Femur (tissue), 1 donor: ENCODE measurements at places on chromosomes 1 and 21.
A peak's percentile ranks its signal among the peaks of the same experiment; 100 is the strongest.

DNA sequence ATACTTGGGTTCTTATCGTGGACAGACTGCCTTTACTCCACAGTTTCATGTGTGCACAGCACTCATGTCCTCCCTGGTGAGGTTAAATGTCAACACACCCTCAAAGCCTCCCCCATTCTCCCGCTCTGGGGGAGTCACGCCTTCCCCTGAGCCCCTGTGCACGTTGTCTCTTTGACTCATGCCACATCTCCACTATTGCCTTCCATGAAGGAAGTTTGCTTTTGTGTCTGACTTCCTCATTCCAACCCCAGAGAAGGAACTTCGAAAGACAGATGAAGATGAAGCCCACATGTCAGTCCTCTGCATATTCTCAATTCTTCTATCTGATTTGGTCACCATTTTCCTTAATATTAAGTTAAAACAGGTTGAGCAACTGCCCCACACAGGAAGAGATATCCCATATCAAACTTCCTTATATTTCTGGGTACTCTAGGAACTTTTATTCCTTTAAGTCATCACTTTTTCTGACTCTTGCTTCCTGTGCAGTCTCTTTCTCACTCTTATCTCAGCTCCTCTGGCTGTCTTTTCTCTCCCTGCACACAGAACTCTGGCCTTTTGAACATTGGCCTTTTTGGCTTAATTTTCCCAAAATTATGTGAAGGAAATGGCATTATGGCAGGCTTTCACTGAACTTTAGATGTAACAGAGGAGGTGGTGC lies 41.5 kb downstream of the C4BPA start:
- no peak for DNase-seq

DNA sequence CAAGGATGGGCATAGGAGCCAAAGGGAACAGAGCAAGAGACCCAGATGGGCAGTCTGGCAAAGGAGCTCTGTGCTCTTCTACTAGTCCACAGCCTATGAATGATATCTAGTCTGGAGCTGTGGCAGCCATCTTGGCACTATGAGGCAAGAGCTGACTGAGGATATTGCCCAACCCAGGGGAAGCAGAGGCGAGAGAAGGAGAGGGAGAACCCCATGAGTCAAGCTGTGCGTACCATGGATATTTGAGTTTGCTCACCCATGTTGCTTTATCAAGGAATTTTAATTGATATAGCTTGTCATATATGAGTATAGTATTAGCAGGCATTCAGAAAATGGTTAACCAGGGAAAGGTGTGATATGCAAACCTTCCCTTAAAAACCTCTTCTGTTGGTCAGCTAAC lies 420.9 kb downstream of the PRDM2 start:
- DNase-seq: no peak

- peak; percentile 56 for DNase-seq
Observed at GRCh38 chr1:93565496-93566206, 116.0 kb downstream of the BCAR3 start.

GRCh38 chr1:154972517-154973343 lies 1.8 kb upstream of the CKS1B start:
- peak; percentile 86 for DNase-seq

DNA sequence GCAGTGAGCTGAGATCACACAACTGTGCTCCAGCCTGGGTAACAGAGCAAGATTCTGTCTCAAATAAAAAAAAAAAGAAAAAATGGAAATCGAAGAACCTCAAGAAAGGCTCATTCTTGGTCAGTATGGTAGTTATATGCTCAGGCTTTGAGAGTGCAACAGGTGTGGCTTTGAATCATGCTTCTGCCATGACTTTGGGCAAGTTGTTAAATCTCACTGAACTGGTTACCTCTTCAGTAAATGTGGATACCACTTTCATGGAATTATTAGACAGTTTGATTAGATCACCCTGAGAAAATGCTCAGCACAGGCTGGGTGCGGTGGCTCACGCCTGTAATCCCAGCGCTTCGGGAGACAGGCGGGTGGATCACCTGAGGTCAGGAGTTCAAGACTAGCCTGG lies 12.8 kb downstream of the TRNAU1AP start:
- DNase-seq: no peak

DNA sequence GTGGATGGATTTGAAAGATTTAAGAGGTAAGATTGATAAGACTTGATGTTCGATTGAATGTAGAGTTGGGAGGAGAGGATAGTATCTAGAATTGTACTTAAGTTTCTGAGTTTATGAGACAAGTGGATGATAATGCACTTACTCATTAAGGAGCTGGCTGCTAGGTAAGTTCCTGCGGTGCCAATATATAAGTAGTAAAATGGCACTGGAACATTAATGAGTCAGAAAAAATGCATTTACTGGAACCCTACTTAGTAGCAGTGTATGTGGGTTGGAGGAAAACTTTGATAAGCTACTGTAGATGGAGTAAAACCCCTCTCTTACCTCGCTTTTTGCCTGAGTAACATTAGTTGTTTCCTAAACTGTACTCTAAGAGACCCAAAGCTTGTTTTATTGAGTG lies 68.2 kb downstream of the ZFYVE9 start:
- DNase-seq: no peak

DNA sequence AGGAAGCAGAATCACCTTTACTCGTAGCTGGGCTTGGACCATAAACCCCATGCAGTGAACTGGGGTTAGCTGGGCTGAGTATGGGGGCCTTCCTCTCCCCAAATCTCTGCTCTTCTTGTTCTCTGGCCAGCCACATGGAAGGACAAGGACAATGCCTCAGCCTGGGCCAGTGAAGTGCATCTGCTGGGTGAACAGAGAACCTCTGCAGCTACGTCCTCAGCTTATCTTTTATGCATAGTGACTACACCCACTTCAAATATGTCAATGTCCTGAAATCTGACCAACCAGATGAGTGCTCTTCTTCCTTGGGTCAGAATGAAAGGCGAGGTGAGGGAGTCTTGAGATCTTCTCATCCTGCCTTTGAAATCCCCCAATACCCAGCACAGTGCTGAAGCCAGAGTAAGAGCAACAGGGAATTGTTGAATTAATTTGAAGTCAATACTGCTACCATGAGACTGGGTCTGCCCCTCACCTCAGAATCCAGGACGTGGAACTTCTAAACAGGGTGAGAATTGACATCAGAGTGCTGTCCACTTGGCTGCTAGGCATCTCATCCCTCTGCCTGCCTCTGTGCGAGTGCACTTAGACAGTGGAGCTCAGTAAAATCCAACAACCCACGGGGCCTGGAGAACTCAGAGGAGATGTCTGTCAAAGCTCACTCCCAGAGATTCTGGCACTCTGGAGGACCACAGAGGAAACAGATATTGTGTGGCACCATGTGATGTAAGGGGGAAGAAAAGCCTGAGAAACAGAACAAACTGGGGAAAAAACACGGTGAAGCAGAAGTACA lies 99.0 kb downstream of the IER5 start:
- no peak for DNase-seq

GRCh38 chr21:42818328-42818749 lies 61.0 kb downstream of the WDR4 start:
- peak; percentile 63 for DNase-seq

GRCh38 chr1:9867408-9868243 lies 42.4 kb downstream of the CTNNBIP1 start:
- peak; percentile 88 for DNase-seq

DNA sequence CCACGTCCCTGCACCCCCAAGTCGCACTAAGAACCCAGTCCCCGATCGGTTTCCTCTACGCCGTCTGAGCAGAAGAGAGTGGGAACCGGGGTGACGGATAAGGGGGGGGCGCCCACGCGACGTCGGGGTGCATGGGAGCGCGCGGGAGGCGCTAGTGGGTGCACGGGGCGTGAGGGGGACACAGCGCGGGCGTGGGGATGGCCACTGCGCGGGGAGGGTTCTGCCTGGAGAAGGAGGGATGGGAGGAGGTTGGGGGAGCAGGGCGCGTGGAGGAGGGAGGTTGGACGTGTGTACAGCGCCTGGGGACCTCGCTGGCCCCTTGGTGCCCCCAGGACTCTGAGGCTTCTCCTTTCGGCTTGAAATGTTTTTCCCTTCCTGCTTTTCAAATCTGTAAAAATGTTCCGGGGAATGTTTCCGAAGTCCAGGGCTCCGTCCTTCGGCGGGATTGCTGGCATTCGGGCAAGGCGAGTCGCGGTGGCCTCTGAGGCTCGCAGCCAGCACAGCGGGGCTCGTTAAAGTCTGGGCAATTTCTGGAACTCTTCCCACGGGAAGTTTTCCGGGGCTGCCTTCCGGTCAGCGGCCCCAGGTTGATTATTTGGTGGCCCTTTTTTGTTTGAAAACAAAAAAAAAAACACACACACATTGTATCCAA lies 13.1 kb downstream of the RNF220 start:
- DNase-seq: no peak

DNA sequence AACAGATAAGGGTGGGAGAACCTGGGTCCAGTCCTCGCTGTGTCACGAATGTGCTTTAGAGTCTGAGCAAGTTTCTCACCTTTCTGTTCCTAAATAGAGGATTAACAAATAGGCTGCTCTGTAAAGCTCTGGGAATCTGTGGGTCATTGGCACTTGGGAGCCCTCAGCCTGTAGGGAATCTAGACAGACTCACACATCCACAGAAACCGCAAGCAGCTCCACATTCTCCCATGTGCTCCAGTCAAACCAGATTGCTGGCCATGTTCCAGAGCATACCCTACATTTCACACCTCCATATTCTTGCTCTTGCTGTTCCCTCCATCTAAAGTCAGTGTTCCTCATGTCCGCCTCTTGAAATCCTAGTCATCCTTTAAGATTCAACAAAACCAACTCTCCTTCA lies 7.8 kb upstream of the AHCYL1 start:
- DNase-seq: no peak

DNA sequence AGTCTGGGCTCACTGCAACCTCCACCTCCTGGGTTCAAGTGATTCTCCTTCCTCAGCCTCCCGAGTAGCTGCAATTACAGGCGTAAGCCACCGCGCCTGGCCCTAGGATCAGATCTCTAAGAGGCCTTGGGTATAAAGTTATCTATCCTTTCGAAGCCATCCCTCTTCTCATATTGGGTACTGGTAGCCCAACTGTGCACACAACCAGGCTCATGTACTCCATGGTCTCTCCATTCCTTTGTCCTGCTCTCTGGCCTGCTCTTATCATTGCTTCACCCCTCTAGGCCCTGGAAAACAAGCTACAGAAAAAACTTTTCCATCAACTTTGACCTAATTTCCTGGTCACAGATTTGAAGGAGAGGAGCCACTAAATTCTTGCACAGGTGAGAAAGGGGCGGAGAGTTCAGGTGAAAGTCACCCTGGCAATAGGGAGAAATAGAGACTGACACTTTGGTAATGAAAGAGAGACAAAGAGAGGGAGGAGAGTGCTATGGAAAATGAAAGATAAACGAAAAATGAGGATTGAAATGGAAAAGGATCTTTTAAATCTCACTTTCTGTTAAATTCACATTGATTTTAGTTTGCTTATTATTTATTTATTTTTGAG lies 6.0 kb downstream of the TXNIP start:
- DNase-seq: no peak

DNA sequence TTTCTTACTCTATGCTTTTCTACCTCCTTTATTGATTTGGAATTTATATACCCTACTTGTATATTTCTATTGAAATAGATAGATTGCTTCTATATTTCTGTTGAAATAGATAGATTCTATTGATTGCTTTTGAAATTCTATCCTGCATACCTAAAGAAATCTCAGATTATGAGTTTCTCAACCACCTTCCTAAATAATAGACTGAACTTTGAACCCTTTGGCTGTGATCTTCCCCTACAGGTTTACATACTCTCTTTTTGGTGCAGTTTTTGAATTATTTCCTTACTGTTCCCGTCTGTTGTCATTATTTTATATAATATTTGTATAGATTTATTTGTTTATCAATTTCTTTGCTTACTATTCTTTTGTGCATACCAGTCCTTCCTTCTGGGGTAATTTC lies 20.4 kb upstream of the CSF3R start:
- DNase-seq: no peak

- no peak for DNase-seq
Observed at GRCh38 chr1:93702828-93703183, 21.2 kb upstream of the BCAR3 start.

DNA sequence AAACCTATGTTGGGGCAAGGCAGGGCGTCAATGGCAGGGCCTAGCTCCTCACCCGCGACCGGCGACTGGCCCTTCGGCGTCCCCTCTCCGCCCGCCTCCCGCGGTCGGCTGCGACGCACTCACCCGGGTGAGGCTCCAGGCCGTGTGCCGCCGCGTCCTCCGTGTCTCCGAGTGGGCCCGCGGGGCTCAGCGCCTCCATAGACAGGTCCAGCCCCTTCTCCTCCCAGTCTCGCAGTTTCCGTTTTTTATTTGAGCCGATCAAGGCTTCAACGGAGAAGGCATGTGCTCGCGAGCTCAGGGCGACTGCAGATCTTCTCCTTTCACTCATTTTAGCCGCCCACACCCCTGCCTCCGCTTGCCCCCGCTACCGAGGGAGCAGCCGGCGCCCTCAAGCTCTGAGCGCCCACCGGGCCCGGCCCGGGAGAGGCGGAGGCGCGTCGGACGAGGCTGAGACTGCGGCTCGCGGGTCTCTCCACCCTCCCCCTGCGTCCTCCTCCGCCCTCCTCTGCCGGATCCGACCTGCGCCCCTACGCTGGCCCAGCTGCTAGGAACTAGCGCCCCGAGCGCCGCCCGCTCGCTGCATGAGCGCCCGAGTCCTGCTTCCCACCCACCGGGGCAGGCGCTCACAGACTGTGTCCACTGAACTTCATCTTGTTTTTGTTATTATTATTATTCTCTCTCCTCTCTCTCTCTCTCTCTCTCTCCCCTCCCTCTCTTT lies 516 bp downstream of the TBX15 start:
- DNase-seq: peak; percentile 85

DNA sequence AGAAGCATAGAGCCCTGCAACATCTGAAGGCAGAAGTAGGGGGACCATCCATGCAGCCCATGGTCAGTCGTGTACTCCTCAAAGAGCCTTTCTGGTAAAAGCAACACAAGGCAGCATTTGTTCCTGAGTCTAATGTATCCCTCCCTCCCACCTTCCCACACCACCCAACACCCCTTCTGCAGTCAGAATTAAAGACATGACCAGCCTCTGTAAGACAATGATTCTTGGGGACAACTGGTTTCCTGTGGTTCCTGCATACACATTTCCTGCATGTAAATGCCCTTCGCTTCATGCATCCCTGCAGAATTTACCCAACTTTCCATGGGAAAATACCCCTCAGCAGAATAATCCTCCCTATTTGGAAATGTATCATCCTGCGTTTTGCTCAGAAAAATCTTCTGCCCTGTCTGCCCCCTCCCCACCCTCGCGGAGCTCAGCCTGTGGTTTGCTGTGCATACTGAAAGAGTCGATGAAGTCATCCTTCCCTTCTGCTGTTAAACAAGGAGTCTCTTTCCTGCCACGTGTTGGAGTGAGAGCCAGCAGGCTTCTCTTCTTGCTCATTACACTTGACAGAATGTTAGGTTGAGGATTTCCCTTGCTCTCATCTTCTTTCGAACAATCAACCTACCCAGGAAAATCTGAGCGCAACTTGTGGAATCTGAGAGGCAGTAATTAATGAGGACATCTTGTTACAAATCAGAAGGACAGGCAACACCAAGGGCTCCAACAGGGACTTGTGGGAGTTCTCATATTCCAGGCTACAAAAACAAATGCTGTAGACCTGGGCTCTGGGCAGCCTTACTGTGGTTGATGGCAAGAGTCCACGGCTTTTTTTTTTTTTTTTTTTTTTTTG lies 4.7 kb downstream of the TNN start:
- peak; percentile 89 for DNase-seq
